WTC11 (cell line): ENCODE measurements at places on chromosomes 7 and 10.
A peak's percentile ranks its signal among the peaks of the same experiment; 100 is the strongest.

DNA sequence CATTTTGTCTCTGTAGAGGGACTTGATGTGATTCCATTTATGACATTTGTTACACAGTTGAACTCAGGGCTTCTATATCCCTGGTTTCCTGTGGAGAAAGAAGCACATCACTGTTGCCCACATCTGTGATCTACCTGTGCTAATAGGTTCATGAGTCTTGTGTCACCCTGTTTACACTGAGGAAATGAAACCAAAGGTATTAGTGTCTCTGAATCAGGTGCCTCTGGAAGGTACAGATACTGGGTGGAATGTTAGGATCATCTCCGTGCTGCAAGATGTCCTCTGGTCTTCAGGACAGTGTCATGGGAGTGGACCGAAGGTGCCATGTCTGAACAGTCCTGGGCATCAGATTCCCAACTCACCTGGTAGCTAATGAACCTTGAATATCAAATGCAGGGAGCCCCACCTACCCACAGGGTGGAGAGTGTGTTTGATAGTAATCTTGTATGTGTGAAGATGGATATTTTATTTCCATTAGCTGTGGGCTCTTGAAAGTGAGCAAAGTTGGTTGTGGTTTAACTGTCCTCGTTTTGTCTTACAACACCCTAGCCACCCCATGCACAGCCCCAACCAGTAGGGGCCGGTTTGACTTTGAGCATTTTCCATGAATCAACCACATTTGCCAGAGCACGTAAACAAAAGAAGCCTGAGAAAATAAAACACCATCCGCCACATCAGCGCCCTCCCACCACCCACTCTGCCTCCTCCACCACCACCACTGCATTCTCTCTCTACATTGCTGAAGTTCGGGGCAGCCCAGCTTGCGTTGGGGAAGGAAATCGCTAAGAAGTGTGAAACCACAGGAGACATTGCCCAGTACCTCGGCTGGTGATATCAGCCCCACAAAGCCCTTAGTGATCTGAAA, 40.7 kb downstream of the TARP start:
- no peak for DNase-seq

DNA sequence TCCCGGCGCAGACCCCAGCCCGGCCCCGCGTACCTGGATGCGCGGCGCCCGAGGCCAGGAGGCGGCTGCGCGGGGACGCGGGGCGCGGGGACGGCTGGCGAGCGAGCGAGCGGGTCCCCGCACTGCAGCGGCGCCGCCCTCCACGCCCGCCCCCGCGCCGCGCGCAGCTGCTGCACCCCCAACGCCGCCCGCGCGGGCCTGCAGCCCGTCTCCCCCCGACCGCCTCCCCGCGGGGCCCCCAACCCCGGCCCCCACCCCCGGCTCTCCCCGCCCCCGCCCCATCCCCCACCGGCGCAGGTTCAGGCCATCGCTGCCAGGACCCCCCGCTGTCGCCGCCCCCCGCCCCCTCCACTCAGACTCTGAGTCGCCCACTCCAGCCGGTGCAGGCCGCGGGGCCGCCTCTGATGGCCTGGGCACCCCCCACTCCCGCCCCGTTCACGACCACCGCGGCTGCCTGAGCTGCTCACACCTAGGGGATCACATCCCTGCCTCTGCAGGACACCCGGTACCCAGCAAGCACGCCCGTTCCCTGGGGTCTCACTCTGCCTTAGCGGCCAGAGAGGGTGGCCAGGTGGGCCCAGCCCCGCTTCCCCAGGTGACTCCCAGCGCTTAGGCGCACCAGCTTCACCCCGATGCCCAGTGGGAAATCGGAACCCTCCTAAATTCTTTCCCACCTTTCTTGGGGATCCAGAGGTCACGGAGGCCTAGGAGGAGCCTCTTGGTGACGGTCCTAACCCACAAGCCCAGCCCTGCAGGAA, 13.9 kb upstream of the DNAAF5 start:
- DNase-seq, result peak; percentile 29

GRCh38 chr7:139718859-139719258, 58.9 kb downstream of the HIPK2 start:
- no peak for DNase-seq

GRCh38 chr10:1762076-1762475, 24.8 kb upstream of the ADARB2 start:
- no peak for DNase-seq

DNA sequence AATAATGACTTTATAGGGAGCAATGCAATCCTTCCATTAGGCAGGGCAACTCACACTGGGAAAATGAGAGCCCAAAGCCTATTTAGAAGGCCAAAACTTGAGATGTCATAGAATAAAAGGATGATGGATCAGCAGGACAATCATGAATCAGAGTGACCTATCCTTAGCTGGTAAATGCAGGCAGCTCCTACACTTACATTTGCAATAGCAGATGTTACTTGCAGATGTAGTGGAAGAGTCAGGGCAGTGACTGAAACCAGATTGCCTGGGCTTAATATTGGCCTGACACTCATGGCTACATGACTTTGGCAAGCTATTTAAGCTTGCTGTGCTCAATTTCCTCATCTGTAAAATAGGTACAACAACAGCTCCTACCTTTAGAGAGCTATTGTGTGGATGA, 98.7 kb downstream of the PRTFDC1 start:
- no peak for DNase-seq

- no peak for DNase-seq
These were observed 44.7 kb downstream of the DOCK4 start for GRCh38 chr7:112161253-112162141.

DNA sequence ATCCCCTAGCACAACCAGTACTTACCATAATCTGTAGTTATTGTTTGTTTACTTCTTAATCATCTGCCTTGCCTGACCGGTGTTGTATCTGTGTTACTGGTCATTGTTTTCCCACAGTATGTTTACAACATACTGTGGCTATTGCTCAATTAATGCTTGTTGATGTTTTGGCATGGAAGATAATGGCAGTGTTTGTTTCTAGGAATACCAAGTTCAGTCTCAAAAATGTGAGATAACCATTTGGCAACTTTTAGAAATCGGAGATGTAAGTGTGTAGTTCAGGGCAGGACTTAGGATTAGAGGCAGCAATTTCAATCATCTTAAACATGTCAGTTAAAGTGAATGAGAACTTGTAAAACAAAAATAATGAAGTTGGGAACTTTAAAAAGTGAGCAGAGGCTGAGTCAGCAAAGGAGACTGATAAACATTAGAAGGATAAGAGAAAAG, 8.2 kb downstream of the MINDY3 start:
- DNase-seq, result no peak

DNA sequence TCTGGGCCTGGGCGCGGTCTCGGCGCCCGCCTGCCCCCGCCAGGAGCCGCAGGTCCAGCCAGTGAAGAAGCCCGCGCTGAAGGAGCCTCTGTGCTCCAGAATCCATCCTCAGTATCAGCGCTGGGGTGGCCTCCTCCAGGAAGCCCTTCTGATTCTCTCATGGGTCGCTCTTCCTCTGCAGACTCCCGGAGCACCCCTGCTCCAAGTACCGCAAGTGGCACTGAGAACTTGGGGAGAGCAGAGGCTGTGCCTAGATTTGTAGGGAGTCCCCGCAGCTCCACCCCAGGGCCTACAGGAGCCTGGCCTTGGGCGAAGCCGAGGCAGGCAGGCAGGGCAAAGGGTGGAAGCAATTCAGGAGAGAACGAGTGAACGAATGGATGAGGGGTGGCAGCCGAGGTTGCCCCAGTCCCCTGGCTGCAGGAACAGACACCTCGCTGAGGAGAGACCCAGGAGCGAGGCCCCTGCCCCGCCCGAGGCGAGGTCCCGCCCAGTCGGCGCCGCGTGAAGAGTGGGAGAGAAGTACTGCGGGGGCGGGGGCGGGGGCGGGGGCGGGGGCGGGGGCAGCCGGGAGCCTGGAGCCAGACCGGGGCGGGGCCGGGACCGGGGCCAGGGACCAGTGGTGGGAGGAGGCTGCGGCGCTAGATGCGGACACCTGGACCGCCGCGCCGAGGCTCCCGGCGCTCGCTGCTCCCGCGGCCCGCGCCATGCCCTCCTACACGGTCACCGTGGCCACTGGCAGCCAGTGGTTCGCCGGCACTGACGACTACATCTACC, at the start of gene ALOX5:
Gene ALOX5, plus strand, starts transcription at position 641 of the 774 bp plus-strand sequence. Its CDS starts 64 bp downstream, at position 705.
- DNase-seq, result peak; percentile 71

- no peak for DNase-seq
These were observed 22.2 kb downstream of the YAE1 start for GRCh38 chr7:39588416-39588815.

- DNase-seq, result no peak
These were observed 46.2 kb upstream of the AP5Z1 start for GRCh38 chr7:4729266-4729665.

DNA sequence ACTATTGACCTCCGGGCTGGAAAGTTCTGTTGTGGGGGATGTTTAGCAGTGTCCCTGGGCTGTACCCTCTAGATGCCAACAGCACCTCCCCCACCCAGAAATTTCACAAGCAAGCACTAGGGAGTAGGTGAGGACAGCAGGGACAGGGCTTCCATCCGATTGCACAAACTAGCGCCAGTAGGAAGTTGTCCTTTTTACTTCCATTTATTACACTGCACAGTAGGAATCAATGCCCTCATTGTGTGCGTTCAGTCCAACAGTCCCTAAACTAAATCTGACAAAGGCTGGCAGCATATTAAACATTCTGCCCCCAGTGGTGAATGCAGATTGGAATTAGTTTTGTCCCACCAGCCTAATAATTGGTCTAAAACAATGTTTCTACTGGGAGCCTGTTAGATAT, 6.4 kb upstream of the SOSTDC1 start:
- no peak for DNase-seq

- no peak for DNase-seq
These were observed 14.1 kb downstream of the MAP3K8 start for GRCh38 chr10:30448092-30448491.

GRCh38 chr10:110566472-110567200, 859 bp upstream of the SMC3 start:
- DNase-seq, result no peak

DNA sequence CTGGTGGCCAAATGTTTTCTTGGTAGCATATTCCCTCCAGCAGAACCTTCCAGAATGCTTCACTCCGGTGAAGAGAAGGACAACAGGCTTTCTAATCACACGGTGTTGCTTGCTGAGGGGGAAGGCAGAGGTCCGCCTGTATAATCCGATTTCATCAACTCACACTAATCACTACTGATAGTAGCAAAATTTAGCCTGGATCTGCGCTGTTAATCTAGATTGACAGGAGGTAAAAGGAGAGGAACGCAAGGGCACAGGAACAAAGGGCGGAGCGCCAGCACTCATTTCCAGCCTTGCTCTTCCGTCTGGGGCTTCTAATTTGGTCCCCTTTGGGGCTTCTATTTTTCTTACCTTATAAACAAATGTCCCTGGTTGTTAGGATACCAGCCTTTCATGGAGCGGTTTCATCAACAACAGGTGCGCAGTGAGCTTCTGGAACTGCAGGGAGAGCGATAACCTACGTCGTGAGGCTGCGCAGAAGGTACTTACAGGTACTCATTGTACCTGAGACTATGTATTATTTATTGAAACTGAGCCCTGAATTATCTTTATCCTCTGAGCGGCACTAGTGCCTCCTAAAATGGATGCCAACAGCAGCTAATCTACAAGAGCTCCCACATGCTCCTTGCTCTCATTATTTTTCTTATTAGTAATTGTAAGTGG, 150.6 kb downstream of the CACNB2 start:
- no peak for DNase-seq

GRCh38 chr7:79284211-79284610, 169.3 kb downstream of the MAGI2 start:
- DNase-seq, result no peak

GRCh38 chr7:111224354-111225231, 133.7 kb downstream of the LRRN3 start:
- DNase-seq, result no peak

- DNase-seq, result no peak
These were observed 9.6 kb upstream of the PYROXD2 start for GRCh38 chr10:98424295-98425254.

- no peak for DNase-seq
These were observed 12.7 kb downstream of the RPP30 start for GRCh38 chr10:90884431-90884830.

DNA sequence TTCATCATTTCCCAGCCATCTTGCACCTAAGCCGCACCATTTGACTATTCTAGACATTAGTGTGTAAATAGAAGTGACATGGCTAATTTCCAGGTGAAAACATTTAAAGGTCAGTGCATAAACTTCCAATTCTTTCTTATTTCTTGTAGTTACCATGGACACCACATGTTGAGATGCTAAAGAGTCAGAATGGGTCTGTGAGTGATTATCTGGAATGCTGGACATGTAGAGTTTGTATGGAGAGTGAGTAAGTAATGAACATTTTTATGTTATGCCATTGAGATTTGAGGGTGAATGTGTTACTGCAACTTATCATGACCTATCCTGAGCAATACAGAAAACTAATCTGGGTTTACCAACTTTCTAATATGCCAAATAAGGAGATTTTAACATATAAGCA, 60.4 kb downstream of the MEOX2 start:
- no peak for DNase-seq

DNA sequence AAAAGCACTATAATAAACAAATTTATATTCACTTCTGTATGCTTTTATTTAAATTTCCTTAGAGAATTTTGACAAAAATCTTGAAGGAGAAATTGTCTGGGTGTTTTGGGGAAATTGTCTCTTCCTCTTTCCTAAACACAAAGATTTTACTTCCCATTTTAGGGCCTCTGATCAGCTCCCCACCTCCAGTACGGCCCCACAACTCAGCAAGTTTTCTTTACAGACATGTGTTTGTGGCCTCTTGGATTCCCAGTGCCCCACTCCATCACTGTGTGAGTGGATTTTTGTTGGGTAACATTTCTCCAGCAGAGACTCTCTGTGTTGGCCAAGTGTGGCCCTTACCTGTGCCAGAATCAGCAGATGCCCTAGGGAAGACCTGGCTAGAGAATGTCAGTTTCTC, 182.8 kb upstream of the CDC14C start:
- DNase-seq, result no peak

GRCh38 chr7:92671505-92672169, 81.4 kb upstream of the FAM133B start:
- DNase-seq, result no peak

- no peak for DNase-seq
These were observed 3.6 kb downstream of the ZEB1 start for GRCh38 chr10:31322647-31323046.

DNA sequence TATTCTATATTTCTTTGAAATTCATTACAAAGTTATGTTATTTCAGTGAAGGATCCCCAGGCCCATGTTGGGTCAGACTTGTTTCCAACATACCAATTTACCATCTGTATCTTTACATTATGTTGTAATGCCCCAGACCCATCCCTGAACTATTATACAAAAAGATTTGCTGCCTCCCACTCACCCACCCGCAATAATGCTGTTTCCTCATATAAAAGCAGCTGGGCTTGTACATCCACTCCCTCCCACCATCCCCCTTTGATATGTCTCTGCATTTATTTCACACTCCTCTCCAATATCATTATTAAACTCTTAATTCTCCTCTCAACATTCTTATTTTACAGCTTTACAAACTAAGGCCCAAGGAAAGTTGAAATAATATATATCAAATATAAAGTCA, 153.7 kb downstream of the DOCK4 start:
- no peak for DNase-seq

- no peak for DNase-seq
These were observed 3.7 kb upstream of the AP5Z1 start for GRCh38 chr7:4771737-4772136.

GRCh38 chr10:52635651-52636050, 136.9 kb downstream of the MBL2 start:
- no peak for DNase-seq
